ENCODE measurements at places on chromosomes 12 and 14.

GRCh38 chr12:81615026-81615588, 144.0 kb downstream of the PPFIA2 start:
- no peak for DNase-seq

- no peak for DNase-seq
These were observed 49.1 kb upstream of the KCNJ8 start for GRCh38 chr12:21823581-21823980.

- peak; percentile 37 for DNase-seq
These were observed at the start of gene GLT8D2 for GRCh38 chr12:104049903-104050356. TSS of gene GLT8D2 (minus strand) at chr12:104050187. CDS start at chr12:104019648, 30,539 bp downstream.

DNA sequence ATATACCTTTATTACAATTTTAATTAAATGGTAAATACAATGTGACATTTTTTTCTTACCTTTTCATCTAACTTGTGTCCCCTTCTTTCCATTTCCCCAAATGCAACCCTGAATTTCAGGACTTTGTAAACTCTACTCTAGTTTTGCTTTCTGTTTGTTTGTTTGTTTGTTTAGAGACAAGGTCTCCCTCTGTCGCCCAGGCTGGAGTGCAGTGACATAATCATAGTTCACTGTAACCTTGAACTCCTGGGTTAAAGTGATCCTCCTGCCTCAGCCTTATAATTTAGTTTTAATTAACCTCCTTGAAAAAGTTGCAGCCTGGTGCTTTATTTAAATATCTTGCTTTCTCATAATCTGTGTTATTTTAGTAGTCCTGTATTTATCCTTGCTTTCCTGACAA, 59.0 kb upstream of the MON2 start:
- no peak for DNase-seq

DNA sequence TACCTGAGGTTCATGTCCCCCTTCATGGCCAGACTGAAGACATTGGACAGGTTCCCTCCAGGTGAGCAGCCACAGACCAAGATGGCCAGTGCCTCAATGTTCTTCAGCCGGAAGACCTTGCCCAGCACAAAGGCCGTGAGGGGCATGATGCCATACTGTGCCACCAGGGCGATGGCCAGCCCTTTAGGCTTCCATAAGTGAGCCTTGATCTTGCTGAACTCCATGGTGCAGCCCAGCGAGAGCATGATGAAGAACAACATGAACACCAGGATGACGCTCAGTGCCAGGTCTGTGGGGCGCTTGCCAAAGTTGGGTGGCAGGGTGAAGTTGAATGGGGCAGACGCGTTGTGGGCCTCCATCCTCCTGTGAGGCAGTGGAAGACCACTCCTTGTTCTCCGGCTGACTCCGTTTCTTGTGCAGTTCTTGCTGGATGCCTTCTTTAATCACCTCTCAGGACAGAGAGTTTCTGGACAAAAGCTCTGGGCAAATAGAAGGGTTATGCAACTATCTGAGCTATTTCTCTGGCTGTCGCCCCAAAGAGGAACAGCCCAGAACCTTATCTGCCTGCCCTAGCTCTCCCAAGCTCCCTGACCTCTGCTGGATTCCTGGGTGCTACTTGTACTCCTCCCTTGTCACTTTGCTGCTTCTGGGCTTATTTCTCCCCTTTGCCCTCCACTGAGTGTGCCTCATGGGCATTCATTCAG, at the start of gene SLC10A1:
Gene SLC10A1 (minus strand): TSS at position 445 of the 704 bp plus-strand sequence. CDS start 86 bp downstream, at position 359.
- no peak for DNase-seq

Data from PC-9 (cell line).